Left renal cortex interstitium (tissue), 4 donors: ENCODE measurements at places on chromosomes 3 and 15. TPM values are rescaled to one million over a fixed set of nuclear protein-coding genes. Genes with fewer than 3 reads are reported as not detected.

DNA sequence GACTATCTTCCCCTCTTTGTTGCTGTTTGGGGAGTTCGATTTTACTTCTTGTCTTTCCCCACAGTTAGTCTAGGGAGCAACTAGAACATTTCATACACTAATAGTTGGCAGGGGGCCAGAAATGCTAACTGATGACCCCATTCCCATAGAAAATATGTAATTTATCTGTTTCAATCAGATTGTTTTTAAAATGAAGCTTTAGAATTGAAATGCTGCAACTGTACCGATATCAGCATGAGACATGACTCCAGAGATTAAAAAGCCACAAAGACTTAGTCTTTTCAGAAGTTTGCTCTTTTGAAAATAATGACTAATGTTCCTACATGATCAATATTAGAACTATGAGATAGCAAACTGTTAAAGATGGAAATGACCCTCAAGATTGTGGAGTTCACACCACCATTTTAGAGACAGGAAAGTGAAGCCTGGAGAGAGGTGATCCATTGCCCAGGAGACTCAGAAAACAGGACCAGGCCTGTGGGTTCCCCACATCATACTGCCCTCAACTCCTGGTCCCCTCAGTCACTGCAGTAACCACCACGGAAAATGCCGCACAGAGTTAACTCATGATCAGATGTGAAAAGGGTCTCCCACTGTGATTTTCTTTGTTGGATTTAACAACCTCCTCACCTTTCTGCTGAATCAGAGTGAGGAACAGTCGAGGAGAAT, 130.3 kb downstream of the CHDH start:
- DNase-seq: no peak

GRCh38 chr3:133191818-133192217, 153.6 kb downstream of the TMEM108 start:
- DNase-seq: no peak

DNA sequence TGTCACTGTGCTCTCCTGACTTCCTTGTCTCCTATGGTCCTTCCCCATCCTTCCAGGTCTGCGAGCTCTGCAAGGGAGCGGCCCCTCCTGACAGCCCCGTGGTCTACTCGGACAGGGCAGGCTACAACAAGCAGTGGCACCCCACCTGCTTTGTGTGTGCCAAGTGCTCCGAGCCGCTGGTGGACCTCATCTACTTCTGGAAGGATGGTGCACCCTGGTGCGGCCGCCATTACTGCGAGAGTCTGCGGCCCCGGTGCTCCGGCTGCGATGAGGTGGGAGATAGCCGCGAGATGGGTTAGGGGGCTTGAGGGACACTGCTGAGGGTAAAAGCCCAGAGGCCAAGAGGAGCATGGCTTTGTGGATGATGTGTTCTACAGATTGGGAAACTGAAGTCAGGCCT, 63.8 kb downstream of the LMCD1 start:
- no peak for DNase-seq

DNA sequence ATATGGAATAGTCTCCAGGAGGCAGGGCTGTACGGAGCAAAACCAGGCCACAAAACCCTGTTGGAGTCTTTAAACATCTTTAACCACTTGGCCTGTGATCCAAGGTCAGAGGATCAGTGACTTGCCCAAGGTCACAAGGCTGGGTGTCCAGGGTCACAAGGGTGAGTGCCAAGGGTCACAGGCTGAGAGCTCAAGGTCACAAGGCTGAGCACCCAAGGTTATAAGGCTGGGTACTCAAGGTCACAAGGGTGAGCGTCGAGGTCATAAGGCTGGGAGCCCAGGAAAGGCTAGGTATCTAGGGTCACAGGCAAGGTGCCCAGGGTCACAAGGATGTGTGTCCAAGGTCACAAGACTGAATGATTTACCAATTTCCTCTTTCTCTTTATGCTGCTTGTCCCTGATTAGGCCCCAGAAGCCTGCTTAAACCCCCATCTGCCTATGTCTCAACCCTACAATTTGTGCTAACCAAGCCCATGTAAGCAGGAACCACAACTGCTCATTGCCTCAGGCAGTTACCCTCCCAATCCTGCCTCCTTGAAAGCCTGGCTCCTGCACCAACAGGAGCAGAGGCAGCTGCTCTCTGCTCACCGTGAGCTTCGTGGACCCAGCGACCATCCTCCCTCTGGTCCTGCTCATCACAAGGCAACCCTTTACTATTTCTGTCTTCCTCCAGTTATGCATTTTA, 51.5 kb downstream of the MGLL start:
- DNase-seq: no peak

GRCh38 chr3:41258239-41258800, 59.0 kb downstream of the CTNNB1 start:
- no peak for DNase-seq

DNA sequence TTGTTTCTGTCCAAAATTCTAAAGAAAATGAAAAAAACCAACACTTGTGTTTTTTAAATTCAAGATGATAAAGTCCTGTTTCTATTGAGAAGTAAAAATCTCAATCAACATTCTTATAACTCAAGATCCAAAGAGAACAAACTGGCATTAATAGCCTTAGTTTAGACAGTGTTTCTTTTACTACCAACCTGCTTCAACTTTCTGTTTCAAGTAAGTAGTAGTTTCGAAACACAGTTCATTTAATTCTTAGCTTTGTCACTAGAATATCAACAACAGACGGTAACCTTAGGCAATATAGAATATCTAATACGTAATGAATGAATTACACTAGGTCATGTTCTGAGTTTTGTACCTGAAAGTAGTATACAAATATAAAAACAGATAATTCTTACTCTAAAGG, 23.7 kb downstream of the CIP2A start:
- no peak for DNase-seq

GRCh38 chr3:58116161-58116955, 94.4 kb downstream of the DNASE1L3 start:
- no peak for DNase-seq

DNA sequence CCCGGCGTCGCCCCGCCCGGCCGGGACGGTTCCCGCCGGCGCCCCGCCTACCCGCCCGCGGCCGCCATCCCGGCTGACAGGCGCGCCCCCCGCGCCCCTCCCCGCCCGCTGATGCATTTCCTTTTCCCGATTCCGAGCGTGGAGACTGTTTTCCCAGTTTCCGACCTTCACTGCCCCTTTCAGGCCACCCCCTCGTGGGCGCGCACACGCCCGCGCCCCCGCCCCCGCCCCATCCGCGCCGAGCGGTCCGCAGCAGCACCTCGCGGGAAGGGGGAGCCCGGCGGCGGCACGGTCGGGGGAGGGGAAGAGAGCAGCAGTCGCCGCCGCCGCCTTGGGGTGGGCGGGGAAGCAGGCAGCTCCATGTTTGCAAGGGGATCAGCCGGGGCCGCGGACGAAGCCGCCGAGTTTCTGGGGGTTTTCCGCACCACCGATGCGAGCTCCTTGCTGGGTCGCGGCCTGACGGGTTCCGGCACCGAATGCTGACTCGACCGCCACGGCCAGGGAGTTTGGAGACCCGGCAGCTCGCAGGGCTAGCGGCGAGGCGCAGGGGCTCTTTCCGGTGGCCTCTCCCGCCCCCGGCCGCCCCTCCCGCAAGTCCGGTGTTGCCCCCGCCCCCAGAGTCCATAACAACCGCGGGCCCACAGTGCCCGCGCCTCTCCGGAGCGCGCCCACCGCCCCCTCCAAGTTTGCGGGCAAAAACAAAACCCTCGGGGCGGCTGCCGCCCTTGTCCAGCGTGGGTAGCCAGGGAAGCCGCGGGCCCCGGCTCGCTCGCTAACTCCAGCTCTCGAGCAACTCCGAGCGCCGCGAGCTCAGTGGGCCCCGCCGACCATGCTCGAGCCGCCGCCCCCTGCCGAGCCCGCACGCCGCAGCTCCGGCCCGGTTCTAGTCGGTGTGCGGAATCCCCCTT, 3.2 kb upstream of the SIN3A start:
- DNase-seq: peak; percentile 37

DNA sequence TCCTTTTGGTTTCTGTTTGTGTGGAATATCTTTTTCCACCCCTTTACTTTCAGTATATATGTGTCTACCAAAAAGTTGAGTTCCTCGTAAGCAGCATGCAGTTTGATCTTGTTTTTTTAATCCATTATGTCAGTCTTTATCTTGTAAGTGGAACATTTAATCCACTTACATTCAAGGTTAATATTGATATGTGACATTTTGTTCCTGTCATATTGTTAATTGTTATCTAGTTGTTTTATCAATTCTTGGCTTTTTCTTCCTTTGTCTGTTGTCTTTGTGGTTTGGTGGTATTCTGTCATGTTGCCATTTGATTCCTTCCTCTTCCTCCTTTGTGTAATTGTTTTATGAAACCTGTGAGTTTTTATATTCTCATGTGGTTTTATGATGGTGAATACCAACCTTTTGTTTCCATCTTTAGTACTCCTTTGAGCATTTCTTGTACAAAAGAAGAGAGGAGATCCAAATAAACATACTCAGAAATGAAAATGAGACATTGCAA, 43.4 kb upstream of the XCR1 start:
- DNase-seq: no peak

GRCh38 chr3:126349611-126350501, 7.4 kb downstream of the KLF15 start:
- DNase-seq: no peak

DNA sequence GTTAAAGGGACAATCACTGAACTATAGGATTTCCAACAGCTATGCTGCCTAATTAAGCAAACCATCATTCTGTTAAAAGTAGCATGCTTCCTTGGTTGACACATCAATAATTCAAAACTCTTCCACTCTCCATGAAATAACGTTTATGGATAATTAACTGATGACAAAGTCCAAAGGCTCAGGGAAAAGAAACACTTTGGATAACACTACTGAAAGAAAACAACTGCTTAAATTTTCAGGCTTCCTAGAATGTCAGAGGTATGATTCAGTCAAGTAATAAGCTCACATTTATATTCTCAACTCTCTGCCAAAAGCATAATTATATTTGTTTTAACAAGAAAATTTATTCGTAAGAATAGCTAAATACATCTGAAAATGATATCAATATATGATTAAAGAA, 49.6 kb downstream of the WDR72 start:
- no peak for DNase-seq

DNA sequence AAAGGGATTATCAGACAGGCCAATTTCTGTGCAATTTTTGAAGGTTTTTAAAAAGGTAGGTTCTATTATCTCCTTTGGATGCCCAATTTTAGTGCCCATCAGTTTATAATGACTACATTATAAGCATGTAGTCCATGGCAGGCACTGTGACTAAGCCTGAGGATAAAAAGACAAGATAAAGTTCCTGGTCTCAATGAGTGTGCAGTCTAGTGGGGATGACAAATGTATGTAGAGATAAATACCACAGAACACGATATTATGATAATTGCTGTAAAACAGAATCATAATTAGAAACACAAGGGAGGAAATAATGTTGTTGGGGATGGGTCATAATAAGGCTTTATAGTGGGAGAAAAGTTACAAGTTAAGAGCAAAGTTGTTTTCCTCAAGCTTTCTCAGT, 163.1 kb downstream of the ZNF385D start:
- no peak for DNase-seq

GRCh38 chr3:151428386-151428785, 32.5 kb downstream of the IGSF10 start:
- no peak for DNase-seq

DNA sequence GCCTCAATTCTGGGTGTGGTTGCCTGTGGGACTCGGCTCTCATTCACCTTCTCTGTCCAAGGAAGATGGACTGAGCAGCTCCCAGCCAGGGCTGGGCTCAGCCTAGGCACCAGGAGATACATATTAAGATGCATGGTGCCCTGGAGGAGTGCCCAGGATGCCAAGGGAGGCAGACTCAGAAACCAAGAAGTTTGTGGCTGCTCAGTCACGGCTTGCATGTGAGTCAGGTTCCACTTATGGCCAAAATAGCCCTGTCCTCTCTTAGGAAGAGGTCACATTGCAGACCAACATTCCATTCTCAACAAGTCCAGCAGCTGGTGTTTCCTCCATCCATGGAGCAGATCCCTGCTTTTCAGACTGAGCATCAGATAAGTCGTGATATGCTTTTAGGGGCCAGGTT, 21.8 kb downstream of the CDCP1 start:
- DNase-seq: no peak

Gene BOC
- 32.8 TPM for polyA plus RNA-seq

Gene KBTBD13
- polyA plus RNA-seq: 0.05 TPM

Gene DGKG
- polyA plus RNA-seq: 0.66 TPM

Gene RARB
- 45.1 TPM for polyA plus RNA-seq

Gene TRIM42
- not detected for polyA plus RNA-seq

Gene MYRIP
- 1.9 TPM for polyA plus RNA-seq

Gene MAP1A
- 8.5 TPM for polyA plus RNA-seq

Gene FETUB
- not detected for polyA plus RNA-seq

Gene ESYT3
- polyA plus RNA-seq: 0.75 TPM

Gene GP9
- polyA plus RNA-seq: 1.8 TPM

Gene TMEM158
- polyA plus RNA-seq: 12.5 TPM

Gene ACTC1
- 3.7 TPM for polyA plus RNA-seq

Gene ZBED2
- 0.37 TPM for polyA plus RNA-seq

Gene CCDC80
- polyA plus RNA-seq: 79.1 TPM

Gene AADACL2
- polyA plus RNA-seq: not detected

Gene GAP43
- 0.54 TPM for polyA plus RNA-seq

Gene IQCH
- polyA plus RNA-seq: 7.7 TPM

Gene PDCD7
- polyA plus RNA-seq: 32.0 TPM
